CD4-positive, alpha-beta T cell treated with Interferon alpha-2 for 1 hour (primary cell): ENCODE measurements at places on chromosomes 3 and 15.

DNA sequence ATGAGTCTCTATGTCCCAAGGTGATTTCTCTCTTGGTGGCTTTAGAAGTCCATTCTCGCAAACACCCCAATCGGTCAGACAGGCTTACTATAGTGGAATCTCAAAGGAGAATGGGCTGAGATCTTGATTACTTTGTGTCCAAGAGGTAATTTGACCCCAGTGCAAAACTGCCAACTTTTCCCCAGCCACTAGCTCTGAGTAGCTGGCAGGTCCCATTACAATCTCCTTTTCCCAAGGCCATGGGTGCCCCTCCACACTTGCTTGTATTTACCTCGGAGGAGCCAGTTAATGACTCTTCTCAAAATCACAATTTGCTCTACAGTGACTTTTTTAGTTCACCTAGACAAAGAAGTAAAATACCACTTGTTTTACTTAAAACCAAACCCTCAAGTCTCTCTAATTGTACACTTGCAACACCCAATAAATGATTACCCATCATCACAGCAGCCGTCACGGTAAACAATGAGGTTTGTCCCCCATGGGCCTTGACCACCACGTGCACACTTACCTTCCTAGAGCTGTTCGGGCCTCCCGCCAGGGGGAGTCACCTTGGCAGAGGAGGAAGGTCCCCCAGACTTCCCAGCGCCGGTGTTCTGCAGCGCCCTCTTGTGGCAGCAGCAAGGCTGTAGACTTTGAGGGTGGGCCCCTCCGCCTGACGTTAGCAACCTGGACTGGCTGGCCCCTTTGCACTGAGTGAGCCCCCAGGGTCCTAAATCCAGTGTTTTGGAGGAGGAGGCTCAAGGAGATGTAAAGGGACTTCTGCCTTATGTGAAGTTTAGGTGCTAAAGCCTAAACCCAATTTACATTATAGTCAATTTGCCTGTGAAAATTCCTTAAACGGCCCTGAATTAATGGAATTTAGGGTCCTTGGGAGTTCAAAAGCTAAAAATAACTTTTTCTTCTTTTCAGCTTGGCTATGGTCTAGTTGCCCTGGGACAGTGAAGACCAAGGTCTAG lies 18.7 kb upstream of the HDAC11 start:
- peak; percentile 71 for DNase-seq

DNA sequence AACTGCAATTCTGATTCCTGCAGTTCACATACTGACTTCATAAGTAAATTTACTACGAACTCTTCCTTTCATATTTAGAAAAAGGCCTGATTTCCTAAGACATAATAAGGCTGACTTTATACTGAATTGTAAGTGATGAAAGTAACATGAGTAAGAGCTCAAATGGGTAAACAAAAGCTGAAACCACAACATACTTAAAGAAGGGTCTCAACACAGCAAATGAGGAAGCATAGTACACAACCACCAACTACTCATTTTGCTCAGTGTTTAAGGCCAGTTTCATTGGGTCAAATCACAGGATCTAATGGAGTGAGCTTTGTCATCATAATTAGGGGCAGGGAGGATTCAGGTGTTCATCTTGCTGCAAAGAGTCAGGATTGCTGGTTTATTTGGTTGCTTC lies 81.4 kb downstream of the SETD2 start:
- DNase-seq: no peak

DNA sequence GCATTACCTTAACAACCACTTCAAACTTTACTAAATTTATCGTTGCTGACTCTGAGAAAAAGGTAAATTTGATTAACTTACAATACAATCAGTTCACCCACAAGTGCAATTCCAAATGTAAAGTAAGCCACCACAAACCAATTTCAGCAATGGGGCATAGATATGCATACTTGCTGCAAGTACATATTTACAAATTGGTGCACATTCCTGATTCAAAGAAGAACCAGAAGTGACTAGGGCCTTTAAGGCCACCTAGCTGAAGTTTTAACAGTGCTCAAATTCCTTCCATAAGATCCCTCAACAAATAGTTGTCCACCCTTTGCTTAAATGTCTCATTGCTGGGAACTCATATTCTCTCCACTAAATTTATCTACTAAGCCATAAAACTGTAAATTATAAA lies 67.2 kb downstream of the INO80 start:
- no peak for DNase-seq

DNA sequence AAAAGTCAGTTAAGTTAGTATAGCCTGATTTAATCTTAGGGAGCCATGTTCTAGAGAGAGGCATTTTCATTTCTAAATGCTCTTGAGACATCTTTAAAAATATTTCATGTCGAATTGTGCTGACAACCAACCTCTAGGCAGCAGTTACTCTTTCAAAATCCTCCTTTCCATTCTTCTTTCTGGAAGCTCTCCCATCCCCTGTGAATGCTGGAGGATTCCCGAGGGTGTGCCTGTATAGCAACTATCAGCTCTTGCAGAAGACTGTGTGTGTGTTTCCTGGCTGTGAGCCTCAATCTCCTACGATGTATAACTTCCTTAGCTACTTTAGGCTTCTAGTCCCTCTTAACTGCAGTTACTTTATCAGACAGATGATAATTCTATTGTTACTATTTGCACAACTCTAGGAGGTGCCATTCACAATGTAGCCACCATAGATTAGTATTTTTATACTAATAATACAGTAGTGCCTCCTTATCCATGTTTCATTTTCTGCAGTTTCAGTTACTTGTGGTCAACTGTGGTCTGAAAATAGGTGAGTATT lies 250.3 kb downstream of the EDEM1 start:
- no peak for DNase-seq

GRCh38 chr15:83318861-83319415 lies 34.5 kb upstream of the BNC1 start:
- no peak for DNase-seq

GRCh38 chr3:169804681-169805080 lies 8.0 kb upstream of the LRRIQ4 start:
- DNase-seq: no peak

- DNase-seq: no peak
These were observed 1.2 kb upstream of the FEZF2 start for GRCh38 chr3:62374341-62375218.
